Tibial nerve (tissue), 4 donors: ENCODE measurements at places on chromosomes 6 and 20. TPM values are rescaled to one million over a fixed set of nuclear protein-coding genes. Genes with fewer than 3 reads are reported as not detected.

DNA sequence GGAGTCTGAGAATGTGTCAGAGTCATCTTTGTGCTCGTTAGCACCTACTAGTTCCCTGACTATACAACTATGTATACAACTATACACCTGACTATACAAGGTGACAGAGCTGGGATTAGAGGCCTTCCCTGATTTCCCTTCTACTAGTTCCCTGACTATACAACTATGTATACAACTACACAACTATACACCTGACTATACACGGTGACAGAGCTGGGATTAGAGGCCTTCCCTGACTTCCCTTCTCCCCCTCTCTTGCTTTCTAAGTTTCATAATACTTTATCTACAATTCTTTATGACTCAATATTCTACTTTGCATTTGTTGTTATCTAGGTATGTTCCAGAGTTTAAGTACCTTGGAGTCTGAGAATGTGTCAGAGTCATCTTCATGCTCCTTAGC lies 68.0 kb downstream of the HS3ST5 start:
- no peak for DNase-seq

- no peak for DNase-seq
Measured at GRCh38 chr6:108798670-108799353, 49.4 kb upstream of the ARMC2 start.

DNA sequence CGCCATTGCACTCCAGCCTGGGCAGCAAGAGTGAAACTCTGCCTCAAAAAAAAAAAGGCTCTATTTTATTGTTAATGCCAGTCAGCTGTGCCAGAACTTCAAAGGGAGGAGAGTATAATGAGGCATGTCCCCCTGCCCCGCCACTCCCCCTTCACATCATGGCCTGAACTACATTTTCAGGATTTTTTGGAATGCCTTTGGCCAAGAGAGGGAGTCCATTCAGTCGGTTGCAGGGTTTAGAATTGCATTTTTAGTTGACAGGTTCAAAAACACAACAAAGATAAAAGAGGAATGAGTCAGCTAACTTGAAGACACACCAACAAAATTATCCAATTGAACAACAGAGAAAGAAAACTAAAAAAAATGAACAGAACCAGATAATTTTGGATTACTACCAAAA lies 59.1 kb downstream of the CEP43 start:
- no peak for DNase-seq

GRCh38 chr6:39273406-39273821 lies 40.8 kb downstream of the KCNK17 start:
- no peak for DNase-seq

DNA sequence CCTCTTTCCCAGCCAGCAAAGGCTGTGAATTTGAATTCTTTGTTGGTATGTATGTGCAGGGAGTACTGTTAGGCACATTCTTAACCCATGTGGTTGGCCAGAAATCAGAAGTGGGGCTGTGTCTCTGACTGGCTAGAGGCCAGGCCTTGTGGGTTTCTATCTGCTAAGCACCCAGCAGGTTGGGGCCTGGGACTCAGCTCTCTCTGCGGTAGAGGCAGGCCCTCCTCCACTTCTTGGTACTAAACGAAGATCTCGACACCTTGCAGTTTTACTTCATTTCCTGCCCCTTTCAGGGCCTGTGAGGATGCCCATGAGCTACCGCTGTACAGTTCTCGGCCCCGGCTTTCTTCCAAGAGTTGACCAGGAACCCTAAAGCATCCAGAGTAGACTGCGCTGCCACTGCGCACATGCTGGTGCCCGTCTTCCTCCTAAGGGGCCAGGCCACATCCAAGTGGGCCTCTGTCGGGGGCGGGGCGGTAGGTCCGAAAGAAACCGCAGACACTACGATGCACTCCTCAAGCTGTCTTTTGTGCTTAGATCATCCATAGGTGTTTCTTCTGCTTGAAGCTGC lies 51.1 kb downstream of the TCP11 start:
- no peak for DNase-seq

- no peak for DNase-seq
Measured at GRCh38 chr20:32752458-32753250, 9.4 kb upstream of the COMMD7 start.

Gene DZANK1
- 4.2 TPM for total RNA-seq
